Stimulated activated naive CD8-positive, alpha-beta T cell treated with anti-CD3 and anti-CD28 coated beads, Interleukin-15, amount 100 ng/mL, for 72 hours (primary cell): ENCODE measurements at places on chromosomes 4 and X.

GRCh38 chr4:105546086-105546485, 6.3 kb upstream of the ARHGEF38 start:
- DNase-seq: no peak

GRCh38 chr4:48226199-48226598, 43.4 kb downstream of the TEC start:
- DNase-seq: no peak

- DNase-seq: no peak
These were observed 20.1 kb upstream of the SASH3 start for GRCh38 chrX:129759576-129760061.

DNA sequence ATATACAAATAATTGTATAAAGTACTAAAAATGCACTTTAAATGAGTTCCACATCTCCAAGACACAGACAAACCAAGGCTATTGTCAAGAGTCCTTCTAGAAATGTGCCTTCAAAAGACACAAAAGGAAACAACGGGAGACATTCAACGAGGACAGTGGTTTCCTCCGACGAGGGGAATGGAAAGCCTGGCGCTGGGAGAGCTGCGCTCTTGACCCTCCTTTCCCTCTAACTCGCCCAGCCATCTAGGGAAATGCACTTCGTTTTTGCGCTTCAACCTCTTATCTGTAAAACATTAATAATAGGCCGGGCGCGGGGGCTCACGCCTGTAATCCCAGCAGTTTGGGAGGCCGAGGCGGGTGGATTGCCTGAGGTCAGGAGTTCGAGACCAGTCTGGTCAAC, 37.0 kb downstream of the ZFP42 start:
- DNase-seq: no peak

GRCh38 chr4:16646459-16646858, 252.0 kb downstream of the LDB2 start:
- DNase-seq: no peak

GRCh38 chrX:112851806-112852205, 11.2 kb upstream of the AMOT start:
- no peak for DNase-seq

DNA sequence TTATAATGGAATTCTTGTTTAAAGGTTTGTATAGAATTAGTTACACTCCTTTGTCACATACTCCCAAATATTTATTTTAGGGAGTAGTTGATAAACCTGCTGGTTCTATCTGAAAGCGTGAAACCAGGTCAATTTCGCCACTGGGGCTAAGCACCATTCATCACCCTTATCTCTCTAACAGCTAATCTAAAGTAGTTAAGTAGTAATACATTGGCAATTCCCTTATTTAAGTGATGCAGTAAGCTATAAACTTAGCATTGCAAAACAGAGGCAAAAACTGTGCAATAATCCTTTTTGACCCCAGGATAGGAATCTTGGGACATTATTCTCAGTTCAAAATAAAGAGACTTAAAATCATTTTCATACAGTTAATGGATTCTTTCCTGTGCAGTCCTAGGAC, 33.7 kb upstream of the PTPN13 start:
- no peak for DNase-seq

DNA sequence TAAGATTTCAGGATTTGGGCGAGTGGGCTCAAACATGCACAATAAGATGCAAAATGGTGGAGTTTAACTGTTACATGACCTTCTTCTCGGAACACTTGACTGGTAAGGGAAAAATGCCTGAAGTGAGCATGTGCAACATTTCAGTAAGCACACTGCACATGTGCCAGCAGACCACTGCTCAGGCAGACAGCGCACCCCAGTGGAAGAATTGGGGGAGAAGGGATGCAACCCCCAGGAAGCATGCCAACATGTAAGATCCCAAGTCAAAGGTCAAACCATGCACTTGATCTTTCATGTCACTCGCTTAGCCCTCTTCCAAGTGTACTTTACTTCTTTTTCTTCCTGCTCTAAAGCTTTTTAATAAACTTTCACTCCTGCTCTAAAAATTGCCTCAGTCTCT, 256.3 kb downstream of the CENPC start:
- DNase-seq: peak; percentile 15

GRCh38 chr4:161990721-161991120, 173.1 kb downstream of the FSTL5 start:
- DNase-seq: no peak

- DNase-seq: no peak
These were observed 325.0 kb downstream of the PCDH7 start for GRCh38 chr4:31045151-31045550.

- DNase-seq: no peak
These were observed 393.4 kb downstream of the PABPC4L start for GRCh38 chr4:133808151-133808550.

DNA sequence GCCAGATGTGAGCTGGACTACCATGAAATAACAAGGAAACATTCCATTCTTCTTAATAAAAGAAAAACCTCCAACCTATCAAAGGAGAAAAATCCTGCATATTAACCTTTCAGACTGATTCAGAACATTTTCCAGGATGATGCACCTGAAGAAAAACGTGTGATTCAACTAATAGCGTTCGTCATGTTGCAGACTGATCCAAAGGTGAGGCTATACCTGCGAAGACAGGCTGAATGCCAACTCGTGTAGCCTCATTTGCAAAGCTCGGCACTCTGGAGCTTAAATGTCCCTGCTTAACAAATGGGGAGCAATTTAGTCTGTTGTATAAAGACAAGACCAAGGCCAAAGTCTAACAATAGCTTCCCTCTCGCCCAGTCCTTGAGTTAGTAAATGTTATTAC, 172.0 kb upstream of the NOCT start:
- DNase-seq: no peak

DNA sequence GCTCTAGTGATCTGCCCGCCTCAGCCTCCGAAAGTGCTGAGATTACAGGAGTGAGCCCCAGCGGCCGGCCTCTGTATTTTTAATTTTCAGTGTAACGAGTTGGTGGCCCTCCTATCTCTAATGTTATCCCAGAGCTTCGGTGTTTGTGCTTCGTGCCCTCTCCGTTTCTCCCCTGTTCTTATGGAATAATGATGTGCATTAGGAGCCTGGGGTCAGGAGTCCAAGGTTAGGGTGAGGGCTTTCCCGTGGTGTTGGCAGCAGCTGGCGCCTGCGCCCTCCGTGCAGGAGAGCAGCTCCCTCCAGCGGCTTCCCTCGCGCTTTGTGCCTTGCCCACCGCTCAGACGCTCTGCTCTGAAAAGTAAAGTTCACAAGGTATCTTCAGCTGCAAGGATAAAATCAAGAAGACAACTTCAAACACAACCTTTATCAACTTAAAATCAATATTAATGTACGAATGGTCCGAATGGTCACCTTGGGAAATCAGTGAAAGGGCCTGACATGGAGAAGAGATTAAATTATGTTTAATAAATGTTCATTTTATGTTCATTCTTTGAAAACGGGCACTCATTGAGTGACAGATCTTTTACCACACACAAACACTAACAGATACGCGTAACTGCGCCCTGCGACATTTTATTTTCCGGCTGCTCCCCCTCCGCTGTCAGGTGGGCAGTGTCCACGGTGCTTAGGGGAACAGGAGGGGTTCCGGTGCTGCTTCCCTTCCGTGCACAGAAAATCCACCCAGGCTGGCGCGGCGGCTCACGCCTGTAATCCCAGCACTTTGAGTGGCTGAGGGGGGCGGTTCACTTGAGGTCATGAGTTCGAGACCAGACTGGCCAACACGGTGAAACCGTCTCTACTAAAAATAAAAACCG, 62.4 kb downstream of the TRAPPC11 start:
- DNase-seq: peak; percentile 39

GRCh38 chr4:153512162-153512852, 46.1 kb downstream of the TMEM131L start:
- DNase-seq: no peak

DNA sequence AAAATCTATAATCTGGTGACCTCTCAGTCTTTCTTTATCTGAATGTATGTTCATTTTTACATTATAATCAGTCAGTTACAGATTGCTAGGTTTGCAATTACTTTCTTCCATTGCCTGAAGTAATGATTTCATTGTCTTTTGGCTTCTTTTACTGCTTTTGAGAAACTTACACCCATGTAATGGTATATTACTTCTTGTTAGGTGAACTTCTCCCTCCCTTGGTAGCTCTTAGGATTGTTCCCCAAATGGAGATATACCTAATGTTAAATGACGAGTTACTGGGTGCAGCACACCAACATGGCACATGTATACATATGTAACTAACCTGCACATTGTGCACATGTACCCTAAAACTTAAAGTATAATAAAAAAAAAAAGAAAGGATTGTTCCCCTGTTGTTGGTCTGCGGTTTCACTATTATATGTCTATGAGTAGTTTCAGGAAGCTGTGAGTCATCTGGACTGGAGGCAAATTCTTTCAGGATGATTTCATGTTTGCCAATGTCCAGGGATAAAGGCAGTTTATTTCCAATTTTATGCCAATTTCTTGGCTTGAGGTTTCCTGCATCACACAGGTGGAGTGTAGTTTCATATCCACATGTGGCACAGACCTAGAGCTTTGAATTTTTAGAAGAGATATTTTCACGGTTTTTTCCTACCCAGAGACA, 21.8 kb downstream of the SPANXC start:
- no peak for DNase-seq

GRCh38 chrX:1511829-1512228, 25.2 kb downstream of the P2RY8 start:
- DNase-seq: no peak

GRCh38 chr4:2574009-2574408, 37.6 kb downstream of the FAM193A start:
- no peak for DNase-seq
